ENCODE measurements at places on chromosomes 16 and 17. TPM values are rescaled to one million over a fixed set of nuclear protein-coding genes. Genes with fewer than 3 reads are reported as not detected.

GRCh38 chr16:80025236-80025635 lies 424.7 kb upstream of the MAF start:
- no peak for DNase-seq

GRCh38 chr17:7745748-7746470 lies 28.4 kb downstream of the DNAH2 start:
- no peak for DNase-seq

GRCh38 chr16:122361-122760 lies 16.1 kb downstream of the NPRL3 start:
- DNase-seq: no peak

GRCh38 chr17:51435641-51436091 lies 175.3 kb downstream of the UTP18 start:
- no peak for DNase-seq

- no peak for DNase-seq
Measured at GRCh38 chr16:53511403-53512280, 8.6 kb upstream of the AKTIP start.

GRCh38 chr17:30296499-30297080 lies 4.8 kb upstream of the BLMH start:
- no peak for DNase-seq

GRCh38 chr16:78576941-78577340 lies 477.5 kb downstream of the WWOX start:
- no peak for DNase-seq

GRCh38 chr17:31398381-31399311 lies 7.2 kb downstream of the RAB11FIP4 start:
- DNase-seq: no peak

DNA sequence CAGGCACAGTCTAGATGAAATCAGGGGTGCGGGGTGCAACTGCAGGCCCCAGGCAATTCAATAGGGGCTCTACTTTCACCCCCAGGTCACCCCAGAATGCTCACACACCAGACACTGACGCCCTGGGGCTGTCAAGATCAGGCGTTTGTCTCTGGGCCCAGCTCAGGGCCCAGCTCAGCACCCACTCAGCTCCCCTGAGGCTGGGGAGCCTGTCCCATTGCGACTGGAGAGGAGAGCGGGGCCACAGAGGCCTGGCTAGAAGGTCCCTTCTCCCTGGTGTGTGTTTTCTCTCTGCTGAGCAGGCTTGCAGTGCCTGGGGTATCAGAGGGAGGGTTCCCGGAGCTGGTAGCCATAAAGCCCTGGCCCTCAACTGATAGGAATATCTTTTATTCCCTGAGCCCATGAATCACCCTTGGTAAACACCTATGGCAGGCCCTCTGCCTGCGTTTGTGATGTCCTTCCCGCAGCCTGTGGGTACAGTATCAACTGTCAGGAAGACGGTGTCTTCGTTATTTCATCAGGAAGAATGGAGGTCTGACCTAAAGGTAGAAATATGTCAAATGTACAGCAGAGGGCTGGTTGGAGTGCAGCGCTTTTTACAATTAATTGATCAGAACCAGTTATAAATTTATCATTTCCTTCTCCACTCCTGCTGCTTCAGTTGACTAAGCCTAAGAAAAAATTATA lies 1.6 kb downstream of the HBA1 start:
- DNase-seq: peak; percentile 14

DNA sequence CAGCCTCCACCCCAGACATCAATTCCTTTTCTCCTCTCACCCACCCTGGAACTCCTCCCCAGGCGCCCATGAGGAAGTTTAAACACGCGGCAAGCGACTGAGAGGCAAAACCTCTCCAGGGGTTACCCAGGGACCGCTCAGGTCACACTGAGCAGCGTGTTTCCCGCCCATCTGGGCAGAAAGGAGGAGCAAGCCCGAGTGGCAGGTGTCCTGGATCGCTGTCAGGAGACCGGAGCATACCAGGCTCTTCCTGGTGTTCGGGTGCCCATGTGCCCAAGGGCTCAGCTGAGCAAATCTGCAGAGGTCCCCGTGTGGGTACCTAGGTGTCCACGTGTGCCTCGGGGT lies 491 bp downstream of the SLC25A19 start:
- DNase-seq: no peak

DNA sequence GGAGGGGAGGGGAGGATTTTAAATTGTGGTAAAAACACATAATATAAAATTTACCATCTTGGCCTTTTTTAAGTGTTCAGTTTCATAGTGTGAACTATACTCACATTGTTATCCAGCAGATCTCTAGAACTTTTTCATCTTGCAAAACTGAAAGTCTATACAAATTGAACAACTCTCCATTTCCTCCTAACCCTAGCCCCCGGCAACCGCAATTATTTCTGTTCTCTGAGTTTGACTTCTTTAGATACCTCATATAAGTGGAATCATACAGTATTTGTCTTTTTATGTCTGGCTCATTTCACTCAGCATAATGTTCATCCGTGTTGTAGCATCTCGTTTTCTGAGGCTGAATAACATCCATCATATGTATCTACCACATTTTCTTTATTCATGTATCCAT lies 30.0 kb upstream of the MRTFB start:
- DNase-seq: no peak

- DNase-seq: no peak
Measured at GRCh38 chr16:54443352-54443751, 156.8 kb upstream of the IRX3 start.

DNA sequence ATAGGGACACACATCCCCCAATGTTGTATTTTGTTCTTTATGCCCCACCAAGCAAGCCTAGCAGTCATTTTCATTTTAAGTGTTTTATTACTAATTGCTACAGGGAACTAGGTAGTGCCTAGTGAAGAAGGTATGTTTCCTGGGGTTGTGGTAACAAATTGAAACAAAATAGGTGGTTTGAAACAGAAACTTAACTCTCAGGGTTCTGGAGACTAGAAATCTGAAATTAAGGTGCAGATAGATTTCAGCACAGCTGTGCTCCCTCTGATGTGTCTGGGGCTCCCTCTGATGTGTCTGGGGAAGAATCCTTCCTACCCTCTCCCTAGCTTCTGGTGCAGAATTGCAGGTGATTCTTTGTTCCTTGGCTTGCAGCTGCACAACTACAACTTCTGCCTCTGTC lies 390.1 kb downstream of the ZFHX3 start:
- peak; percentile 22 for DNase-seq

DNA sequence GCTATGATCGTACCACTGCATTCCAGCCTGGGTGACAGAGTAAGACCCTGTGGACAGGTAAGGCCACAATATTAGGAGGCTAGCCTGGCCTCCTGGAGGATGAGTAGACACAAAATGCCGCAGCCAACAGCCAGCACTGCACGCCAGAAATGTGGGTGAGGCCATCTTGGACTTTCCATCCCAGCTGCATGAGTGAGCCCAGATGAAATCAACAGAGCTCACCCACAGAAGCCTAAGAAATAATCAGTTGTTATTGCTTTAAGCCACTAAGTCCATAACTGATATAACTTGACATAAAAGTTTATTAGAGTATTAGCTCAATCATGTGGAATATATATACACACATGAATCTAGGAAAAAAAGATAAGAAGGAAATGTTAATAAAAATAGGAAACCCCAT lies 101.7 kb downstream of the CDYL2 start:
- DNase-seq: no peak

DNA sequence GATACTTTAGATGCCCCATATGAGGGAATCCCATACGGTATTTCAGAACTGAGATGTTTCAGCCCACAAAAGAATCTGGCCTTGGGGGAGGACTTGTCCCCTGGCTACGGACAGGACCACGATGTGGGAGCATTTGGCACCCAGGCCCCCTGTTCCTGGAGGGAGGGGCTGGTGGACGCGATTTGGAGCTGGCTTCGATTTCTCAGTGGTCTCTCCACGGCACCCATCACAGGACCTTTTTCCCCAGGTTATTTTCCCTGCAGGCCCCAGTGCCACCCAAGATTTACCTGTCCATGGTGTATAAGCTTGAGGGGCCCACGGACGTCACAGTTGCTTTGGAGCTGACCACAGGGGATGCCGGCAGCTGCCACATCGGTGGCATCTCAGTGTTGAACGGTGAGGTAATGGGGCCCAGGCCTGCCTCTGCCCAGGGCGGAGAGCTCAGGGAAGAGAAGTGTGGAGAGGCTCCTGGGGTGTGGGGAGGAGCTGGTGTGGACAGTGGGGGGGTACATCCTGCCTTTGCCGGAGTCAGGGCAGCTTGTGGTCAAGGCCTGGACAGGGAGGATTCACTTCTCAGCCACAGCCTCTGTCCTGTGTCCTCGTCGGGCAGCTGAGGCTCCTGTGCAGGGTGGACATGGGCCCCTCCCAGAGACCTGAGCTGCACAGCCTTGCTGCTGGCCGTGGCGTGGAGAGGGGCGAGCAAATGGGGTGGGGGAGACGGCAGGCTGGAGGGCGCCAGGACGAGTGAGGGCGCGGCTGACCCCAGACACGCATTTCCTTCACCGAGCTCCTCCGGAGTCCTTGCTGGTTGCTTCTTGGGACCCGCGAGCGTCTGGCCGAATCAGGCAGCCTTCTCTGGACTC lies 9.9 kb downstream of the ENGASE start:
- DNase-seq: no peak

Gene NR1D1
- 6.7 TPM for total RNA-seq

Gene TRAF4
- 235 TPM for total RNA-seq

Gene KRTAP2-3
- total RNA-seq: not detected

Gene MT1G
- not detected for total RNA-seq

Gene FNDC8
- total RNA-seq: not detected

Gene DPEP3
- total RNA-seq: 2.0 TPM

Gene VWA3A
- total RNA-seq: 0.47 TPM

Gene BCL6B
- 0.75 TPM for total RNA-seq

Gene TMEM92
- not detected for total RNA-seq
